ENCODE measurements at places on chromosomes 4 and X.

GRCh38 chr4:107578321-107578720, 141.7 kb downstream of the PAPSS1 start:
- no peak for DNase-seq

DNA sequence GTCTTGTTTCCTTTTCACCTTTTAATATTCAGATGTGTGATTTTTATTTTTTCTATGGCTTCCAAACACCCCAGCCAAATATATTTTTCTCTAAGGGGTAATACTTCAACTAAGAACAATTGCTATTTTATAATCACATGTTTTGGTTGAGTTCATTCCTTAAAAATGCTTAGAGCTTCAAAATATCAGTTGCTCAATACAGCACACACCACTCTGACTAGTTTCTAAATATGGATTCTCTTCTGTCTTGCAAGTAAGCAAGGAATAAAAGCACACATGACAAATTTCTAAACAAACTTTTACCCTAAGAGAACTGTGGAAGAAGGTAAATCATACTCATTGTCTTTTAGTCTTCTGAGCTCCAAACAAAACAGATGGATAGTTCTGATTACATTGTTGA, 27.2 kb downstream of the ANTXR2 start:
- no peak for DNase-seq

DNA sequence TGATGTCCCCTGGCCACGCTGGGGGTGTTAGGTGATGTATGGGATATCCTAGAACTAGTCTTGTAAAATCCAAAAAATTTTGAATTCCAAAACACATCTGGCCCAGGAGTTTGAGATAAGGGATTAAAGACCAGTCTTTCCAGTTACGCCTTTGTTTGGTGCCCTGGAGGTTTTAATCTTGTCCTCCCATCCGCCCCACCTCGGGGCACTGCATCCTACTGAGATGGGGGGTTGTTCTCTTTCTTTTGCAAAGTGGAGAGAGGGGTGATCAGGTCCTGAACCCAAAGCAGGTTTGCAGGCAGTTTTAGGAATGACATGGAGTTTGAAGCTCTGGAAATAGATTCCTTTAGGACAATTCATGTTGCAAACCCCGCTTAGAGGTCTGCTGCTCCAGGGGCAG, 1.8 kb downstream of the SUV39H1 start:
- DNase-seq = no peak

DNA sequence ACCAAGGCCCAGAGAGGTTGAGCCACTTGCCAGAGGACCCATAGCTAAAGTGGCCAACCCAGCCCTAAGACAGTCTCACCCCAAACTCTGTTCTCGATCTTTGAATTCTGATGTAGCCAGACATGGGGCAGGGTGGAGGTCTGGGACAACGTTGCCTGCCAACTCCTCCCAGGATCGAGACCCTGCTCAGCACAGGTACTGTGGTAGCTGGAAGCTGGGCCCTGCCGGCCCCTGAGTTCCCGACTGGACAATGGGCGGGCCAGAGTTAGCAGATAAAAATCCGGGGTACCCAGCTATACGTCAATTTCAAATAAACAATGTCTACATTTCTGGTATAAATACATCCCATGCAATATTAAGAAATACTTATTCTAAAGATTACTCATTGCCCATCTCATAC, 35.3 kb downstream of the ADRA2C start:
- DNase-seq = no peak

- DNase-seq = peak; percentile 66
Measured at GRCh38 chr4:108247387-108248049, 78.8 kb upstream of the LEF1 start.

DNA sequence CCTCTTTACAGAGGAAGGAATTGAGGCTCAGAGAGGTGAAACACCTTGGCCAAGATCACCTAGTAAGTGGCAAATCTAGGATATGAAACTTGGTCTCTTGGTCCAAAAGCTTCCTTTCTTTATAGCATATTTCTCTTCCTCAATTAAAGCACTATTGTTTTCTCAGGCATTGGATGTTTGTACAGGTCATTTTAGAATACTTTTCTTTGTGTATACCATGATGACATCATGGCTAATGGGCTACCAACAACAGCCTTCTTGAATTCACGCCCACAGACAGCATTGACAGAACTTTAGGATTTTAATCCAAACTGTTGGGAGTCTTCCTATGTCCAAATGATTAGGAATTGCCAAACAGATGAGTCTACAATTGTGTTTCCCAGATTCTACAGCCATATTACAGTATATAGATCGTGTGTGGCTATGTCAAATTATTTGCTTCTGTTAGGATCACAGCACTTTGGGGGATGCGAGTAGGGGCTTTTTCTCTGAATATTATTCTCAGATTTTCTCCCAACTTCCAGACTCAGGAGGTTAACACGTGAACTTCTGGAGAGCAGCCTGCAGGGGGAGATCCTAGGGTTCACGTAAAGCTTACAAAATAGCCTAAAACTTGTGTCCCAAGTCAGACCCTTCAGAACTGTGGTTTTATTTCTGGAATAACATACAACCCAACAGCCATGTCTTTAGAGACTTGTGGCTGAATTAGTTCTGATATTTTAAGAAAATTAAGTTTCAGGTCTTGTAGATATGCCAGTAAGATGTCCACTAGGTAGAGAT, 191.8 kb downstream of the SHROOM3 start:
- no peak for DNase-seq

DNA sequence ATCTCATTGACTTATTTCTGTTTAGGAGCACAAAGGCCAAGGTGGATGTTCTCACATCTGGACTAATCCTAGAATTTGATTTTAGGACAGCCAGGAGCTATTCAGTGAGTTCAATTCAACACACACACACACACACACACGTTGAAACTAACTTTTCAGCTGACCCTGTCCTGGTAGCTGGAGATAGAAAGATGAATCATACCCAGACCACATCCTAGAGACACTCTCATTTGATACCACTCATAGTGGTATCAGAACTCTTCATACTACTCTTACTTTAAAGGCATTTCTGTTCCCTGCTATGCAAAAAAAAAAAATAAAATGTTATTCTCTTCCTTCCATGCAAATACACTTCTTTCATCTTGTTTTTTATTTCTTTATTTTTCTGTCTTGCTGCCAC, 36.7 kb downstream of the KLF8 start:
- DNase-seq = no peak

- peak; percentile 50 for DNase-seq
Measured at GRCh38 chr4:71713611-71714203, 70.2 kb downstream of the GC start.

DNA sequence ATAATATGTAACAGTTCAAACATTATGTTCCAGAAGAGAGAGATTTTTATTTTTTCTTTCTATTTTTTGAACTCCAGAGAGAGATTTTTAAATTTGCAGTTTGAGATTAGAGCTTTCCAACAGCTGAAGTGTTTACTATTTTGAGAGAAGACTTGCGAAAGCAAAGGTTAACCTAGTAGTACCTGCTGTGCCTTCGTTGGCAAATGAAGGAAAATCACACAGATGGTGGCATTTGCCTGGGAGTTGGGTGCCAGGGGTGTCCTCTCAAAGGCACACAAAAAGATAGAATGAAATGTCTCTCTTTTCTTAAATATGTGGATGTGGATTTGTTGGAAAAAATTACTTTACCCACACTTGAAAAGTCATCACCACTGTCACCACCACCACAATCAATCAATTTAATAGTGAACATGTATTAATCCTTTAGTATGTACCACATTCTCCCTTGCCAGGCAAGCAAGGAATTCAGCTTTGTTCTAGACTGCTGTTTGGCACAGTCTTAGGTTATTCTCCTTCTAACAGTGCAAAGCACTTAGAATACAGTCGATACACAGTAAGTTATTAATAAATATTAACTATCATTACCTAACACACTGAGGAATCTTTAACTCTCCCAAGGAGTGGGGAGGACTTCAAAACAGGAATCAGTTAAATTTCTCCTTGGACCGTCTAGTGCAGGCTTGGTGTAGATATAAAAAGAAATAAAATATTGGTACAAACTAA, 838.2 kb upstream of the FTHL17 start:
- DNase-seq = no peak

- no peak for DNase-seq
Measured at GRCh38 chr4:99447079-99447478, 11.9 kb upstream of the ADH7 start.

DNA sequence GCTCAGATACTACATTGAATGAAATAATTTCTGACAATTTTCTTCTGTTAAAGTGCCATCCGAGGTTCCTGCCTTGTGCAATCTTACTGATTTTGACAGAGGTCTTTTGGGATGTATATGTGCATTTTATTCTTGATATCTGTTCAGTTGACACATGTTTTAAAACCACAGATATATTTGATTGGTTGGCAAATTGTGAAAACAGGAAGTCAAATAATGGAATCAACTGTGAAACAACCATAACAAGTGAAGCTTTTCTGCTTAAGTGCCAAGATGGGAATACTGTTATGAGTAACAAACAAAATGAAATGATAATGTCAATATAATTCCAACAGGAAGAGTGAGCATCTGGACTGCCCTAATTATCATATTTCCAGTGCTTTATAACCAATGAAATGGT, 84.9 kb upstream of the TET2 start:
- DNase-seq = no peak

GRCh38 chr4:34108391-34108790, 2135.9 kb downstream of the ARAP2 start:
- DNase-seq = no peak

- DNase-seq = peak; percentile 38
Measured at GRCh38 chr4:175560604-175561003, 251.5 kb downstream of the GPM6A start.

- no peak for DNase-seq
Measured at GRCh38 chrX:48592971-48593370, 4.3 kb upstream of the WDR13 start.

DNA sequence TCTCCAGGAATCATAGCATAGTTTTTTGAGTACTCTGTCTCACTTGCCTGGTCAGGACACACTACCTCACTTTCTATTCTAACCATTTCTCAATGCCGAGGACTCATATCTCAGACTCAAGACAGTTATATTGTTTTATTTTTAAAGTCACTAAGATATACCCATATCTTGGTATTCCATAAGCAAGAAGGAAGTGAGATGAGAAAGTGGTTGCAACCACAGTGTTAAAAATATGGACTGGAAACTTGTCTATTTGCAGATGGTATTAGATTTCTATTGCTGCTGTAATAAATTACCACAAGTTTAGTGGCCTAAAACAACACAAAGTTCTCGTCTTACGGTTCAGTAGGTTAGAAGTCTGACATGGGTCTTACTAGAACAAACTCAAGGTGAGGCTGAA, 344.8 kb upstream of the MAGEB2 start:
- DNase-seq = no peak

GRCh38 chr4:88697141-88697540, 488 bp downstream of the NAP1L5 start:
- no peak for DNase-seq

- no peak for DNase-seq
Measured at GRCh38 chrX:13699183-13699826, 10.4 kb downstream of the RAB9A start.

DNA sequence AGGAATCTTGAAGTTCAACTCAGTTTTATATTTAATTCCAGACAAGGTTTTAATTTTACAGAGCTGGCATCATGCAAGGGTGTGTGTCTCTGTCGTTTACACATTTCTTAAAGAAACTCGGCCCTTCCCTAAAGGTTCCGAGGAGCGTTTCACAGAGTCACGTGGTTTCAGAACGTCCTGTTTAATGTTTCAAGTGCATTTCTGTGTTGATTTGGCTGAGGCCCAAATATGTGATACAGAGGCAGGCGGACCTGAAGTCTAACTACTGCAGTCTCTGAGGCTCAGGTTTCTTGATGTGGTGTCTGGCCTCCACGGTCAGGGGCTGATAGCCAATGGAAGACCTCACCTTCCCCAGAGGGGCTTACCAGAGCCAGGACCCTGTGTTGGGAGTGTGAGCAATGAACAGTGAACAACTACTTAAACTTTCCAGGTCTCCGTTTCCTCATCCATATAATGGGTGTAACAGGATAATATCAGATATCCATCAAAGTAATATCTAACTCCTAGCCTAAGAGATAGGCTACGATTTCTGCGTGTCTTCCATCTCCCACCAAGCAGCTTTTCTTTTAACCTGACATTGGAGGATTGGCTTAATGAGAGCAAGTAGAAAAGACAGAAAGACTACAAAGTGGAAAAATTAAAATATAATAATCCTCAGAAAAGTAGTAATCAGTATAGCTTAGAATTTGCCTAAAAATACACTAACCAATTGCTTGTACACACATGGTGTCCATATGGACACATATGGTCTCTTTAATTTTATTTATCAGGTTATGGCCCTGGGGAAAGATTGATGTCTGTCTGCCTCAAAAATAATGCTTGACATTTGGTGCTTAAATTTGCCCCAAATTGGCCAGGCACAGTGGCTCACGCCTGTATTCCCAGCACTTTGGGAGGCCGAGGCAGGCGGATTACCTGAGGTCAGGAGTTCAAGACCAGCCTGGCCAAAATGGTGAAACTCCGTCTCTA, 50.0 kb upstream of the TRIM2 start:
- peak; percentile 43 for DNase-seq

GRCh38 chrX:96764864-96765263, 80.2 kb downstream of the DIAPH2 start:
- no peak for DNase-seq

- peak; percentile 81 for DNase-seq
Measured at GRCh38 chr4:114598191-114599121, at the start of gene UGT8. Gene UGT8 (plus strand): TSS chr4:114598807. CDS start chr4:114622881, 24,074 bp downstream.

- DNase-seq = no peak
Measured at GRCh38 chr4:111699165-111699564, 446.1 kb upstream of the FAM241A start.

DNA sequence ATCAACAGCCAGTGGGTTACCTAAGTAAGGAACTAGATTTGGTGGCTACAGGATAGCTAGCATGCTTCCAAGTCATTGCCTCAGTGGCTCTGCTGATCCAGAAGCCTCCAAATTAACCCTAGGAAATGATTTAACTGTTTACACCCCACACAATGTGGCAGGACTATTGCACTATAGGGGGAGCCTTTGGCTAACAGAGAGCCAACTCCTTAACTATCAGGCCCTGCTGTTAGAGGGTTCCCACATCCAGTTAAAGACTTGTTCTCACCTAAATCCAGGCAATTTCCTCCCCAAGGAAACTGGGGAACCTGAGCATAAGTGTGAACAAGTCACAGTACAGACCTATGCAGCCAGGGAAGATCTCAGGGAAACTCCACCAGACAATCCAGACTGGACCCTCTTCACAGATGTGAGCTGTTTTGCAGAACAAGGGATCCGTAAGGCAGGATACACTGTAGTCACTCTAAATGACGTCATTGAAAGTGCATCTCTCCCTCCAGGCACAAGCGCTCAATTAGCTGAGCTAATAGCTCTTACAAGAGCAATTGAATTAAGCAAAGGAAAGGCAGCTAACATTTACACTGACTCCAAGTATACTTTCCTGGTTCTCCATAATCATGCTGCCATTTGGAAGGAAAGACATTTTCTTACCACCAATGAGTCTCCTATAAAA, 185.3 kb upstream of the SPOCK3 start:
- DNase-seq = no peak

DNA sequence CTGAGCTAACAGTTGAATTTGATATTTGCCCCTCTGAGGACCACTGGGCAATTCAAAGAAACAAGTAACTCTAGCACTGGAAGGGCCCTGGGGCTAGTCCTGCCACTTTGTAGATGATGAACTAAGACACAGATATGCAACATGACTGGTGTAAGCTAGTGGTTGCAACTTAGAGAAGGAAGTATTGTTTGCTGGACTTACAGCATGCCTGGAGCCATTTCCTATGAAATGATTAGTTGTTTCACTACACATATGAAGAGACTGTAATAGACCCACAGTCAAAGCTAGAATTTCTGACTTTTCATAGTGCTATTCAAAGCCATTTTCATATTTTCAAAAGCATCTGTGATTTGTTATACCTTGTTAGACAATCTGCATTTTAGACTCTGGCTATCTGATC, 96.2 kb downstream of the TSPAN7 start:
- DNase-seq = no peak

- DNase-seq = no peak
Measured at GRCh38 chr4:2461246-2461960, 7.5 kb upstream of the RNF4 start.
